ENCODE measurements at places on chromosomes 4 and X.

- no peak for DNase-seq
These were observed 1841.0 kb upstream of the PCDH7 start for GRCh38 chr4:28879178-28879577.

DNA sequence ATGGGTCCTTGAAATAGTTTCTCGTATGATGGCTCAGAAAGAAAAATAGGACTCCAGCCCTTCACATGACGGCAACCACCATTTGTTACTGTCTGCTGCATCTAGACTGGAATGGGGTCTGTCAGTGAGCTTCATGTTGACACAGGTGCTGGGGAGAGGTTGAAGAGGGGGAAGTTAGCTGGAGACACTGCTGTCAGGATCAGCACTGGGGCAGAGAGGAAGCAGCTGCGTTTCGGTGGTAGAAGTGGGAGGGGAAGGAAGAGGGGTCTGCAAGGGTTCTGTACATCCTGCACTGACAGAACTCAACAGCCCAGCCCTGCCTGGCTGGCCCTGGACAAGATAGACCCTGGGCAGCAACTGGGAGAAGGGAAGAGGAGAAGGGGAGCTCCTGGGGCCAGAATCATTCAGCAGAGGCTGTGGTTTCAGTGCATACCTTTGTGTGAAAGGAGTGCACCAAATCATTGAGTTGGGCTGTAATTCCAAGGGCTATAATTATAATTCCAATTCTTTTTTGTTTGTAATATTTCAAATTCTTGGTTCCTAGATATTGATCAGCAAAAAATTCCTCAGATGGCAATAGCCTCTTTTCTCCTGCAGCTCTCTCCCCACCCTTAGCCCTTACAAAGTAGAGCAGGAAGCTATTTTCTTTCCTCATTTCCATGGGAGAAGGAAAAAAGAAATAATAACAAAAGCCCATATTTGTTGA, 119.4 kb upstream of the C1GALT1C1 start:
- DNase-seq = no peak

DNA sequence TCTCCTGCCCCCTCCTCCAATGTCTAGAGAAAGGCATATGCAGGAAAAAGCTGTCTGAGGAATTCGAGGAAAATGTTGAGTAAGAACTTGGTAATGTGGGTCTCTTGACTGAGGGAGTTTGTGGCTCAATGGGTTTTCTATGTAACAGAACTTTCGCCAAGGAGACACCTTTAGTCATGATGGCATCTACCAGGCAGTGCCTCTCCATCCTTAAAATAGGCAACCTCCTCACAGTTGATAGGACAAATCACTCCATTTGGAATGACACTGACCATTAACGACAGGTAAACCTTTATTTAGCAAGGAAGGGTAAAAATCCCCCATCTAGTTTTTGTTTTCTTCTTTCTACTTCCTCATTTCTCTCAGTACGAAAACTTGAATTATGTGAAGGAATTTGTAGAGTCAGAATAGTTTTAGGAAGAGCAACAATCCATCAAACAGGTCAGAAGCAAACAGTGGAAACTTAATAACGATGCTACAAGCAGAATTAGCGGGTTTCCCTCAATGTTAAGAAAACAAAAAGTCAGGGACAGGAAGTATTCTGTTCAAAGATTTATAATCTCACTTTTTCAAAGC, 2.7 kb downstream of the GSX2 start:
- DNase-seq = no peak

DNA sequence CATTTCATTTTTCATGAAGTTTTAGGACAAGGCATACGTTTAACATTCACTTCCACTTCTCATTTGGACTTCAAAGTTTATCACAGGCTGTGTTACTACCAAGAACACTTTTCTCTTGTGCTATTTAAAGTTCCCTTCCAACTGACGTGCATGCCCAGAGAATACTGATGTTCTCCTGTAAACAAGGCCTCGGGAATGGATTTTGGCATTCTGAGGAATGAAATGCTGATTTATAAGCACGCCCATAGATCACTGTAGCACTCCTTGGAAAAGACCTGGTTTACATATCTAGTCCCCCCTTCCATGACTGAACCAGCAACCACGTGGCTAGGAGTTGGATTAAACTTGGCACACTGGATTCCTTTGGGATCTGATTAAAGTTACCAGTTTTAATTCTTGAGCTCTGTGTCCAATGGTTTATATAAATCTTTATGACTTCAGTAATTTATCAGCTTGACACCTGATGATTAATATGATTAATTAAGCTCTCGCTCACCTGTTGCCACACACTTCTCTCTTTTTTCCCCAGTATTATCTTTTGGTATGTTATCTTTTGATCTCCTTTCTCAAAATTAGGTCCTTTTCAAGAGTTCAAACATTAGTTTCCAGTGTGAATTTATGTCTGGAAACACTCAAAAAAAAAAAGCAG, 122.4 kb upstream of the HAND2 start:
- DNase-seq = no peak

GRCh38 chr4:137768196-137768595, 235.9 kb upstream of the PCDH18 start:
- DNase-seq = no peak

- no peak for DNase-seq
These were observed 648 bp upstream of the SCD5 start for GRCh38 chr4:82799006-82799881.

GRCh38 chr4:53322696-53323095, 43.2 kb downstream of the SCFD2 start:
- peak; percentile 30 for DNase-seq

- DNase-seq = no peak
These were observed 1020.9 kb upstream of the INTU start for GRCh38 chr4:126611900-126612299.

DNA sequence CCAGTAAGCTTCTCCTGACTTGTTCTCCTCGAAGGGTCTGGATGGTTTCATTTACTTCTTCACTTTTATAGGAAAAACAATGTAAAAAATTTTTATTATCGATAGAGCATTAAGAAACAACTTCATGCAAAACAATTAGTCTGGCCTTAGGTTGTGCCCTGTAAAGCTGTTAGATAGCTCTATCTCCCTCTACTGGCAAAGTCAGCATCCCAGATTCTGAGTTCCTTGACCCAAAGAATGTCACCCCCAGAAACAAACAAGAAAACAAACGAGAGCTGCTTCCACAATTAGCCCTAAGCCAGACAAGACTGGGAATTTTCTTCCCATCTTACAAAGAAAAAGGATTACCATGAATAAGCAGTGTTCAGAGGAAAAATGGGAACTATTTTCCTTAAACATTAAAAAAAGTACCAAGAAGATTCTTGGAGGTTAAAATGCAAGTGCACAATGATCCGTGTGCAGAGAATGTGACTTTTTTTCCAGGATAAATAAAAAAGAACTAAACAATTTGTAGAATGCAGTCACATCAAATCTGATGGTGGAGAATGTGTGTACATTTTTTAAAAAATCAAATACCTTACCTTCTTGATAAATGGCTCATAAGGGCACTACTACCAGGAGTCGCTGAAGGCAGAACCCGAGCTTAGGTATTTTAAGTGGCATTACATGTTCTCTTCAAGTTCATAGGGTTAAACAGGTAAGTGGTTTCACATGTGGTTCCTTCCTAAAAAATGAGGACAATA, 293.2 kb downstream of the FBXO8 start:
- DNase-seq = no peak

DNA sequence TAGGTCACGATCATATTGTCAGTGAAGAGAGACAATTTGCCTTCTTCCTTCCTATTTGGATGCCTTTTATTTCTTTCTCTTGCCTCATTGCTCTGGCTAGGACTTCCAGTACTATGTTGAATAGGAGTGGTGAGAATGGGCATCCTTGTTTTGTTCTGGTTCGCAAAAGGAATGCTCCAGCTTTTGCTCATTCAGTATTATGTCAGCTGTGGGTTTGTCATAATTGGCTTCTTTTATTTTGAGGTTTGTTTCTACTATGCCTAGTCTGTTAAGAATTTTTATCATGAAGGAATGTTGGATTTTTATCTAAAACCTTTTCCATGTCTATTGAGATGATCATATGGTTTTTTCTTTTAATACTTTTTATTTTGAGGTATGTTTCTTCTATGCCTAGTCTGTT, 152.3 kb upstream of the MAD2L1 start:
- no peak for DNase-seq

All from mucosa of gallbladder (tissue), 1 donor.